Gastrocnemius medialis (tissue), 4 donors: ENCODE measurements at places on chromosomes 1 and 21. TPM values are rescaled to one million over a fixed set of nuclear protein-coding genes. Genes with fewer than 3 reads are reported as not detected.

GRCh38 chr1:22350171-22350923 is 101.3 kb upstream of the ZBTB40 start:
- DNase-seq = no peak
- no peaks in the 10 kb centered on the region for H3K4me1 ChIP-seq
- H3K27ac ChIP-seq = no peak overlapping the region

- no peaks in the 10 kb centered on the region for H3K36me3 ChIP-seq
- H3K27me3 ChIP-seq = no peaks in the 10 kb centered on the region
- no peak overlapping the region for H3K27ac ChIP-seq
- no peak for DNase-seq
These were observed 44.8 kb downstream of the SNX7 start for GRCh38 chr1:98706173-98706843.

DNA sequence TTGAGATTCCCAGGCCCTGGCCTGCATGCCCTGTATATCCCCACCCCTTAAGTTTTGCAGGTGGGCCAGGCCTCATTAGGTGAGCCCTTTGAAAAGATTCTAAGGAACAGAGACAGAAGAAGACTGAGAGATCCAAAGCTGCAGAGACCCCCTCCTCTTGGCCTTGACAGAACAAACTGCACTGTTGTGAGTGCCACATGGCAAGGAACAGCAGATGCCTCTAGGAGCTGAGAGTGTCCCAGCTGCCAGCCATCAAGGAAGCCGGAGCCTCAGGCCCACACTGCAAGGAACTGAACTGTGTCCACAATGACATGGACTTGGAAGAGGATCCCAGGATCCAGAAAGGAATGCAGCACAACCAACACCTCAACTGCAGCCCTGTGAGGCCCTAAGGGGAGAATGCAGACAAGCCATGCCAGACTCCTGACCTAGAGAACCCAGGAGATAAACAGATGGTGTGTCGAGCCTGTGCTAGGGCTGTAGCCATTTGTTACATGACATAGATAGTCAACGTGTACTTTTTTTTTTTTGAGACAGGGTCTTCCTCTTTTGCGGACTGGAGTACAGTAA is 182.7 kb downstream of the AJAP1 start:
- H3K4me3 ChIP-seq = no peak overlapping the region
- H3K27me3 ChIP-seq = no peaks in the 10 kb centered on the region
- no peak for DNase-seq
- no peak overlapping the region for H3K27ac ChIP-seq

DNA sequence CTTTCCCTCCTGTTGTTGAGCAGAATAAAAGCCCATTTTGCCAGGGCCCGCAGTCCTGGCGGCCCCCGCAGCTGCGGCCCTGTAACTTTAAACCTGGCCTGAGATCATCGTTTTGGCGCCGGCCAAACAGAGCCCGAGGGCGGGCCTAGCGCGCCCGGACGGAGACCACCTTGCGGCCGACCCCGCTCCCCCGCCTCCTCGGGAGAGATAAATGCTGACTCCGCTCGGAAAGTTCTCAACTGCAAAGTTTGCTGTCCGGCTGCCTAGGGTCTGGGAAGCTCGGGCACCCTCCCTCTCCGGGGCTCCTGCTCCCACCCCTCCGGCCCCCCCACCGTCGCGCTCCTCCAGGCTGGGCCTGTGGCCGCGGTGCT is at the start of gene PDPN:
TSS of gene PDPN (plus strand) at position 238 of the 371 bp plus-strand sequence. CDS start 202 bp downstream, outside the sequence.
- peak; percentile 38 for DNase-seq
- peak within 1 kb of the TSS; percentile 92 for H3K27ac ChIP-seq
- peak within 1 kb of the TSS; percentile 87 for H3K4me3 ChIP-seq

GRCh38 chr1:35894183-35894582 is 11.2 kb downstream of the AGO1 start:
- DNase-seq = no peak
- H3K36me3 ChIP-seq = no peaks in the 10 kb centered on the region
- H3K4me3 ChIP-seq = no peak overlapping the region
- H3K27ac ChIP-seq = no peak overlapping the region
- no peaks in the 10 kb centered on the region for H3K27me3 ChIP-seq
- H3K4me1 ChIP-seq = peaks cover 4% of the 10 kb centered on the region

- H3K4me3 ChIP-seq = no peak overlapping the region
- H3K27me3 ChIP-seq = no peaks in the 10 kb centered on the region
- no peaks in the 10 kb centered on the region for H3K36me3 ChIP-seq
- no peak for DNase-seq
- H3K4me1 ChIP-seq = peaks cover 18% of the 10 kb centered on the region
These were observed 2.0 kb downstream of the HCN3 start for GRCh38 chr1:155279268-155279667.

DNA sequence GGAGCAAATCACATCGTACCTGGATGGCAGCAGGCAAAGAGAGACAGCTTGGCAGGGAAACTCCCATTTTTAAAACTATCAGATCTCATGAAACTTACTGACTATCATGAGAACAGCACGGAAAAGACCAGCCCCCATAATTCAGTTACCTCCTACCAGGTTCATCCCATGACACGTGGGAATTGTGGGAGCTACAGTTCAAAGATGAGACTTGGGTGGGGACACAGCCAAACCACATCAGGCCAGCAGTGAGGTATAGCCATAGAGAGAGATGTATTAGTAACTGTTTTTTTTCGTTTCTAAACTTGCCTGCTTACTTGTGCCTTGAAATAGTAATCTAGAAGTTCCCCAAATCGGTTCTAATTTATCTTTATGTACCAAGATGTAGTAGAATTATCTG is 48.9 kb downstream of the AK4 start:
- H3K4me3 ChIP-seq = no peak overlapping the region
- H3K27ac ChIP-seq = no peak overlapping the region
- DNase-seq = no peak
- H3K27me3 ChIP-seq = no peaks in the 10 kb centered on the region

DNA sequence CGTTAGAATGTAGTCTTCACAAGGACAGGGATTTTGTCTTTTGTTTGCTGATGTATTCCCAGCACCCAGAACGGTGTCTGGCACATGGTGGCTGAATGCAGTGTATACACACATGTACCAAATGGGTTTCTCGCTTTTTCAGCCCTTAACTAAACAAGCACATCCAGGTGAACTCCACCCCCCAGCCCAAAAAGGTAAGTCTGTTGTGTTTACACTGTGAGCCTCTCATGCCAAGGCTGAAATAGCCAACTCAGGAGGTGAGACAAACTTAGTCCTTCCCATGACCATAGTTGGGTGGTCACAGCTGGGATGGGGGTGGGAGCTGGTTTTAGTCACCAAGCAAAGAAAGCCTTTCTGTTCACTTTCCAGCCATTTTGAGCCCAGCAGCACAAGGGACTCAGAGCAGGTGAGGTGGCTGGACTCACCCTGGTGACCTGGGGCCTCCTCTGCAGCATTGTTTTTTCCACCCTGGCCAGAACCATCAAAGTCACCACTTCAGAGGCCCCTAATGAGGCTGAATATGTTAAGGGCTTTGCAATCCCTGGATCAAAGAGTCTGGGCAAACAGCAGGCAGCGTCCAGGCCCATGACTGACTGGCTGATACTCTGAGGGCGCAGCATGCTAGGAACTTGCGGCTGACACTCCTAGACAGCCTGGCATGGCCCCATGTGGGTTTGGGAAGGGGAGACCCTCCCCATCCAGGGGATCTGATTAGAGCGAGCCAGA is 8.7 kb downstream of the TENT5B start:
- H3K4me3 ChIP-seq = no peak overlapping the region
- no peak for DNase-seq
- no peaks in the 10 kb centered on the region for H3K36me3 ChIP-seq
- no peak overlapping the region for H3K27ac ChIP-seq
- H3K27me3 ChIP-seq = no peaks in the 10 kb centered on the region

DNA sequence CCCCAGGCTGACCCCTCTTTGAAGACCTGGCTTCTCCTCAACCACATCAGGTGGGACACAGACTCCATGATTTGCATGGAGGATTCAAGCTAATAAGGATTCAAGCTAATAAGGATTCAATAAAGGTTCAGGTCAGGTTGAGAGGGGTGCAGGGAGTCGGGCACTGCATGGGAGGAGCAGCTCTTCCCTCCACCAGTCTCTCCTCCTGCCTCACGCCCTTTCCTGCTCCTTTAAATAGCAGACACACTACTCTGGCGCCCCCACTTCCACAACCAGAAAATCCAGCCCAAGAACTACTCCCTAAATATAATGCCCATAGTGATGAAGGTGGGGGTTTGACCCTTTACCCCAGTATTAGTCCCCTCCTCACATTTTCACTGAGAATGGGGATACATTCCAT is 7.1 kb downstream of the MEX3A start:
- no peaks in the 10 kb centered on the region for H3K36me3 ChIP-seq
- H3K27me3 ChIP-seq = no peaks in the 10 kb centered on the region
- peaks cover 3% of the 10 kb centered on the region for H3K4me1 ChIP-seq
- H3K4me3 ChIP-seq = no peak overlapping the region
- H3K27ac ChIP-seq = no peak overlapping the region

DNA sequence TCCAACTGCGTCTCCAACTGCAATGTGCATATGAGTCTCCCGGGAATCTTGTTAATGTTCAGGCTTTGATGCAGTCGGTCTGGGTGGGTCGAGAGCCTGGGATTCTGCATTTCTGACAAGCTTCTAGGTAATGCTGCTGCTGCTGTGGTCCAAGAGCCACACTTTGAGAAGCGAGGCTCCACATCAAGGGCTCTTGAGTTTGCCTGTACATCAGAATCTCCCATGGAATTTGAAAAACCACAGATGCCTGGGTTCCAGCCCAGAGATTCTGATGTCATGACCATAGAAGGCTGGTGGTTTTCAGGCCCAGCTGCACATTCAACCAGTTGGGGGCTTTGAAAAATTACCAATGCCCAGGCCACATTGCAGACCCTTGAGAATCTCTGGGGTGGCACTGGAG is 93.9 kb upstream of the TARDBP start:
- no peak overlapping the region for H3K27ac ChIP-seq
- no peaks in the 10 kb centered on the region for H3K4me1 ChIP-seq
- no peak overlapping the region for H3K4me3 ChIP-seq
- DNase-seq = no peak
- peaks cover 13% of the 10 kb centered on the region for H3K27me3 ChIP-seq
- no peaks in the 10 kb centered on the region for H3K36me3 ChIP-seq

DNA sequence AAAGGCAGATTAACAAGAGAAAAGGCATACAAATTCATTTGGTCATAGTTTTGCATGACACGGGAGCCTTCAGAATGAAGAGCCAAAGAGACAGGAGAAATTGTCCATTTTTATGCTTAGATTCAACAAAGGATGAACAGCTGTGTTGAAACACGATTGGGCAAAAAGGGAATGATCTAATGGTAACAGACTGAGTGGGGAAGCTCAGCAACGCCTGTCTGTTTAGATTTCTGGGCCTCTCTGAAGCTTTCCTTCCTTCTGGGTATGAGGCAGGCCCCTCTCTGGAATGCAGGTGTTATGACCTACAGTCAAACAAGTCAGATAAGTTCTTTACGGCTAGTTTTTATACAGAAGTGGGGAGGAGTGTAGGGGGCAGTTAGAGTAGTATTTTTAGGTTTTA is 154.6 kb downstream of the RGS7 start:
- H3K4me3 ChIP-seq = no peak overlapping the region
- no peaks in the 10 kb centered on the region for H3K36me3 ChIP-seq
- no peaks in the 10 kb centered on the region for H3K27me3 ChIP-seq
- H3K4me1 ChIP-seq = no peaks in the 10 kb centered on the region
- H3K27ac ChIP-seq = no peak overlapping the region

DNA sequence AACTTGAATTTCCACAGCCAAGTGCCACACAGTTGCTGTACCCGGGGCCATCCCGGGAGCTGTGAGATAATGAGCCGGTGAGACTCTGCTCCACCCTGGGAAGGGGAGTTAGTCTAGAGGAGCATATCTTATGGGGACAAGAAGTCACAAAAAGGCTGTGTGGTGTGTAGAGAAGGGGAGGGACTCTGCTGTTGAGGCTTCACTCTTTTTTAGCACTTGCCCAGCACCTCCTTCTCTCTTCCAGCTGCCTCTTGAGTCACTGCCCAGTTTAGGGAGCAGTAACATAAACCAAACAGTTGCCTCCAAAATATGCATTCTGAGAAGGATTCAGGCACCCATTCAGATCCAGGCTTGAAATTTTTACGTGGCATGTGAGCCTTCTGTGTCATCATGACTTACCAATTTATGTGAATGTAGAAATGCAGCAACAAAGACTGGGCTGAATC is 744 bp upstream of the WDR26 start:
- H3K4me3 ChIP-seq = peak overlapping the region; percentile 96
- peak; percentile 39 for DNase-seq
- H3K36me3 ChIP-seq = no peaks in the 10 kb centered on the region
- peaks cover 28% of the 10 kb centered on the region for H3K4me1 ChIP-seq
- no peaks in the 10 kb centered on the region for H3K27me3 ChIP-seq

- H3K27ac ChIP-seq = no peak overlapping the region
- DNase-seq = no peak
- no peaks in the 10 kb centered on the region for H3K36me3 ChIP-seq
- no peak overlapping the region for H3K4me3 ChIP-seq
- H3K27me3 ChIP-seq = peaks cover 3% of the 10 kb centered on the region
These were observed 61.8 kb upstream of the ETS2 start for GRCh38 chr21:38743772-38744529.

DNA sequence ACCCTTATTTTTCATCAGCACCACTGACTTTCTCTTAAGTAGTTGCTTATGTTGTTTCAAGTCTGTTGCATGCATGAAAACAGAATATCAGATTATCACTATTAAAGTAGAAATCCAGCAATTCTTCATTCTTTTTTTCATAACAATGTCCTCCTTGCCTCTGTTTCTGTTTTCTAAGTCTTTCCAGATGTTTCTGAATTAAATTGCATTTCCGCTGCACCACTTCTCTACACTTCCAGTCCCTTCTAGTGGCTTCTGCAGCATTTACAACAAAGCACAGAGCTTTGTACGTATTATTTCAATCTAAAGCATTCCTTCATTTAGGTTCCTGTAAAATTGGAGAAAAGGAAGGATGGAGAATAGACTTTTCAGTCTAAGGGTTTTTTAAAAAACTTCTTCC is 42.4 kb downstream of the PATJ start:
- peaks cover 20% of the 10 kb centered on the region for H3K36me3 ChIP-seq
- DNase-seq = no peak
- no peak overlapping the region for H3K27ac ChIP-seq

- no peak overlapping the region for H3K27ac ChIP-seq
- H3K4me1 ChIP-seq = no peaks in the 10 kb centered on the region
- H3K36me3 ChIP-seq = no peaks in the 10 kb centered on the region
- DNase-seq = no peak
- H3K27me3 ChIP-seq = no peaks in the 10 kb centered on the region
These were observed 99.4 kb upstream of the S1PR1 start for GRCh38 chr1:101137144-101138126.

DNA sequence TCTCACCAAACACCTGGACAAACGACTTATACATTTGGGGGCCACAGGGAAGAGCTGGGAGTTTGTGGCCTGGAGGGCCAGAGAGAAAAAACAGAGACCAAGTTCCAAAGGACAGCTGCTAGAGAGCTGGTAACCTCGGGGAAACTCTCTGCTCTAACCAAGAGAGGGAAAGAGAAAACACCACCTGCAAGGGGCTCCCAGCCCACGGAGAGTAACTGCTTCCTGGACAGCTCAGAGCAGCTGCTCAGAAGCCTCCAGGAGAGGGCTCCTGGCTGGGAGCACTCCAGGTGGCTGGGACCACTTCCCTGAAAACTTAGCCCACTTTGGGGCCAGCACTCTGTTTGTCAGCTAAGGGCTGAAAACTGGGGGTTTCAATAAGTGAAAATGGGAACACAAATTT is 154.8 kb upstream of the GRIK3 start:
- H3K27me3 ChIP-seq = no peaks in the 10 kb centered on the region
- H3K4me1 ChIP-seq = no peaks in the 10 kb centered on the region
- DNase-seq = no peak
- H3K27ac ChIP-seq = no peak overlapping the region
- H3K36me3 ChIP-seq = no peaks in the 10 kb centered on the region
- H3K4me3 ChIP-seq = no peak overlapping the region

CD84 gene
- 0.62 TPM for total RNA-seq

PGLYRP4 gene
- not detected for total RNA-seq

CCDC185 gene
- not detected for total RNA-seq

CCDC30 gene
- total RNA-seq = 1.0 TPM

PLXNA2 gene
- 12.8 TPM for total RNA-seq

GABRD gene
- total RNA-seq = not detected

CLEC20A gene
- not detected for total RNA-seq

RGS13 gene
- total RNA-seq = not detected
